ENCODE measurements at places on chromosomes 16 and 17.

- DNase-seq = no peak
Observed at GRCh38 chr16:89149386-89149785, 22.2 kb upstream of the CDH15 start.

GRCh38 chr17:62968445-62968923 is 2.4 kb downstream of the TANC2 start:
- DNase-seq = peak; percentile 91

DNA sequence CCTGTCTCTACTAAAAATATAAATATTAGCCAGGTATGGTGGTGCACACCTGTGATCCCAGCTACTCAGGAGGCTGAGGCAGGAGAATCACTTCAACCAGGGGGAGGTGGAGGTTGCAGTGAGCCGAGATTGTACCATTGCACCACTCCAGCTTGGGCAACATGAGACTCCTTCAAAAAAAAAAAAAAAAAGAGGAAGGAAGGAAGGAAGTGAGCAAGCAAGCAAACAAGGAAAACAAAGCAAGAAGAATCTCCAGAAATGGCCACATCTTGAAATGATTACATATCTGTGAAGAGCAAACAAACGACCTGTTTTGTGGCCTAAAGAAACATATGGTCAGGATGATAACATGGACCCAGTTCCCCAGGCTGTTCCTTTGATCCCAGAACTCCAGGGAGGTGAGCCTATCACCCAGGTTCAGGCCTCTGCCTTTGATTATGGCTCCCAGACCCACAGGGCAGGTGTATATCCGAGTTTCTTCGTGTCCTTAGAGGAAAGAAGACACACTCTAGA is 8.9 kb downstream of the ACOX1 start:
- peak; percentile 86 for DNase-seq

- DNase-seq = peak; percentile 80
Observed at GRCh38 chr16:11233727-11234376, 22.2 kb downstream of the SOCS1 start.

DNA sequence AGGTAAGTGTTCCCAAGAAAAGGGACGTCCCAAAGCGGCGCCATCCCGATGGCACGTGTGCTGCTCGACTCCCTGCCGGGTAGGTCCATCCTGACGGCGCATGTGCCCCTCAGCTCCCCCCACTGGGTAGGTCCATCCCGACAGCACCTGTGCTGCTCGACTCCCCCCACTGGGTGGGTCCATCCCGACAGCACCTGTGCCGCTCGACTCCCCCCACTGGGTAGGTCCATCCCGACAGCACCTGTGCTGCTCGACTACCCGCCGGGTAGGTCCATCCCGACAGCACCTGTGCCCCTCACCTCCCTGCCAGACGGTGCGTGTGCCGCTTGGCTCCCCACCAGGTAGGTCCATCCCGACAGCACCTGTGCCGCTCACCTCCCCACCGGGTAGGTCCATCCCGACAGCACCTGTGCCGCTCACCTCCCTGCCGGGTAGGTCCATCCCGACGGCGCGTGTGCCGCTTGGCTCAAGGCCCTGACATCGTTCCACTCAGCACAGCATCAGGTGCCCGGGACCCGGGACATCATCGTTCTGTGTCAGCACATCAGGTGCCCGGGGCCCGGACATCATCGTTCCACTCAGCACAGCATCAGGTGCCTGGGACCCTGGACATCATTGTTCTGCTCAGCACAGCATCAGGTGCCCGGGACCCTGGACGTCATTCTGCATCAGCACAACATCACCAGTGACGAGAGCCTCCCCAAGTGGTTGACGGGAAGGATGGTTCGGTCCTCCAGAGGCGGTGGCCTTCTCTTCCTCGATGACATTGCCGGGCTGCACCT is 5.7 kb upstream of the FN3K start:
- DNase-seq = no peak

DNA sequence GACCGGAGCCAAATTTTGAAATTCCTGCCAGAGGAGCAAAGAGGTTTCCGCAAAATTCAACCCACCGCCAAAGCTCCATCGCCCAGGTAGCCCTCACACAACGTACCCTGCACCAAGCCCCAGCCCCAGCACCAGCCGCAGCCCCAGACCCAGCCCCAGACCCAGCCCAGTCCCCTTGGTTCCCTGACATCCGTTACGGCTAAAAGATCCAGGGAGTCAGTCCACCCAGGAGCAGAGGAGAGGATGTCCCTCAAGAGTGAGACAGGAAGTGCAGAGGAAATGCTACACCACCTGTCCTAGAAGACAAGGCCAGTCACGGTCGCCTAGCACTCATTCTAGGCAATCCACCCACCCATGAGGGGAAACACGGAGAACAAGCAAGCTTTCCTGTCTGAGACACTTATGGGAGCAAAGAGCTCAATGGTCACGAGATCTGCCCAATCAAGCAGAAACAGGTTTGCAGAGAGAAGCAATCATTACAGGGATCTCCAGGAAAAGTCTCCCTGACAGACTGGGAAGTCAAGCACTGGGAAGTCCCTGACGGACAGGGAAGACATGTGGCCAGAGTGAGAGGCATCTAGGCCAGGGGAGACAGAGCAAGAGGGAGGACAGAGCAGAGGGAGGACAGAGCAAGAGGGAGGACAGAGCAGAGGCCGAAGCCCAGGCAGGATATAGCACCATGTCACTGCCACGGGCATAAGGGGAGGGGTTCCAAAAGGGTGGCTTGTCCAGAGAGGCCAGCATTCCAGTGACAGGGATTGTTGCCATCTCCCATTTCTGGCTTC is 15.0 kb upstream of the KCNJ18 start:
- no peak for DNase-seq

DNA sequence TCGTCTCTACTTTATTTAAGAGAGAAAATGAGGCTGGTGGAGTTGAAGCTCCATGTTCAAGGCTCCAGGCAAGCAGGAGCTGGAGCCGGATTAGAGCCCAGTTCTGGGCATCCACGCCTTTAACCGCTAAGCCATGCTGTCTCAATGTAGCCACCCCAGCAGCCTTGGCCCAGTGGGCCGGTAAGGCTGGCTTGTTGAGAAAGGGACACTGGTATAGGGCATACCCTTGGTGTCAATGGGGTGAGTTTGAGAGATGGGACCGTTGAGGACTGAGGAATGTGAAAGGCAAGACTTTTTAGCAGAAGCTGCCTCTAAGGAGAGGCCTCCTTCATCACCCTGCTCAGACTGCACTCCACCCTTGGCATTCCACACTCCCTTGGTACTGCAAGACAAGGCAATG is 147.4 kb downstream of the CYLD start:
- DNase-seq = no peak

Data from OCI-M1 (cell line).